ENCODE measurements at places on chromosomes 4 and X.

DNA sequence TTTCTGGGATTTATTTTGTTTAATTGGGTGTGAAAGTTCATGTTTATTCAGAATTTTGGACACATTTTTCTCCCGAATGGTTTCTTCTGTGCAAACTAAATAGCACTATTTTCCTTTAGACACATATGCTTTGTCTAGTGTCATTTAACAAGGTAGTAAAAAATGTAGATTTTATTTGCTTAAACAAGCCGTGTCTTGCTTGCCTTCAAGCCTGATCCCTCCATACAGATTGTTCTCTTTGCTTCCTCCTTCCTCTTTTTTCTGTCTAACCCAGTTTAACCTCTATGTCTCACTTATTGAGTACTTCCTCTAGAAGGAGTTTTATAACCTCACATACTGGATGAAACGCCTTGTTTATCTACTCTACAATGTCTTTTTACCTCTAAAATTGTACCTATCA, 211.8 kb downstream of the NPFFR2 start:
- DNase-seq: no peak

DNA sequence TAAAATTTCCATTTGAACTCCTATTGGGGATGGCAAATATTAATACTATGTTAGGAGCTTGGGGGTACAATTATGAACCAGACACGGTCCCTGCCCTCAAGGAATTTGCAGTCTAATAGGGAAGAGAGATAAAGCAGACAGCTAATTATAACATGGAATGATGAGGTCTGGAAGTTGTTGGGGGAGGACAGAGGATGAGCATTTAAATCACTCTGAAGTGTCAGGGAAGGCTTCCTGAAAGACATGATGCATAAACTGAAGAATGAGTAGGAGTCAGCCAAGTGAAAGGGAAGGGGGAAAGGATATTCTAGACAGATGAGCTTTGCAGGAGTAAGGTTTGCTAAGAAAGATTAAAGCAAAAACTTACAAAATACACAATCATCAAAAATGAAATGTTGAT, 15.9 kb downstream of the PLAC1 start:
- DNase-seq: no peak

DNA sequence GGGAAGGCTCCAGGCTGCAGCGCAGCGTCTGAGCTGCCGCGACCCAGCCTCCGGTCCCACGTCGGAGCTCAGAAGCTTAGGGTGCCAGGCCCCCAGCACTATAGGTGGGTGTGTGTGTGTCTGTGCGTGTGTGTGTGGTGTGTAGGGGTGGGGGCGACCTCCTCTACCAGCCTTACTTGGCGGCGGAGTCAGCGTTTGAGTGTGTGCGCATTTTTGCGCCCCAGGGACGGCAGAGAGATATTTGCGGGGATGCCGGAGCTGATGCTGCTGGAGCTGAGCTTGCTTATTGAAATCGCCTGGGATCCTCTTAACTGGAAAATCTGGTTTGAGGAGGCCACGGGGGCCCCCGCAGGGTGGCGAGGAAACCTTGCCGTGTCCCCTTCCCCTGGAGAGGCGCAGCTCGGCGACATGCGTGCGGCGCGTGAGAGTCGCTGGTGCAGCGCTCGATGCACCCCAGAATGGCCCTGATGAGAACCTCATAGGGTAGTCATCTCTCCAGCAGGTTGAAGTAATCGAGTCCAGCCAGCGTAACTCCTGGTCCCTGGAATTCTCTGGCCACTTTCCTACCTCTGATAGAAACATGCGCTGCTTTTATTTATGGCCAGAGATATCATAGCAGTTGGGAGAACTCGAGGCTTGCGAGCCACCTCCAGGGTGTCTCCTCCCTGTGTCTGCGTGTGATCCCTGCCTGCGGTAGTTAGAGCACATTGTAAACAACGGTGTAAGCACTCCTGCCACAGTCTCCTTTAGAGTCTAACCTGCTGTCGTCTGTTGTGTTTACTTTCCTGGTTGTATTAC, 2.7 kb downstream of the ADGRL3 start:
- DNase-seq: peak; percentile 66

DNA sequence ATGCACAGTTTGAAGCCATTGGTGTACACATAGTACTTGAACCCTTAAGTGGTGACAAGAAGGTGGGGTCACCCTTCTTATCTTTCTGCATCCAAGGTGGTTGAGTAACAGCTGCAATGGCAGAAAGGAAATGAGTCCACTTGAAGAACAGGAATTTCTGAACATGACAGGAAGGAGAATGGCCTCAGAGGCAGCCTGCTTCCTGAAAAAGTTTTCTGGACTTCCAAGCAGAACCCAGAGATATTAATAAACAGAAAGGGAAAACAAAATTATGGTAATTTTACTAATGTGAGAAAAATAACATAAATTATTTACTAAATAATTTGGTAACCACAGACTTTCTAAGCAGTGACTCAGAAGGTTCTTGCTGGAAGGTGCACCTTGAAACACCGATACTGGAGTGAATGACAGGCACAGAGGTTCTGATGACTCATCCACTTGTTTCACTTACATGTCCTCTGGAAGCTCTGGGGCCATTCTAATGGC, 119.9 kb upstream of the HS3ST1 start:
- no peak for DNase-seq

- DNase-seq: peak; percentile 92
Measured at GRCh38 chr4:154399259-154399974, 92.2 kb downstream of the DCHS2 start.

DNA sequence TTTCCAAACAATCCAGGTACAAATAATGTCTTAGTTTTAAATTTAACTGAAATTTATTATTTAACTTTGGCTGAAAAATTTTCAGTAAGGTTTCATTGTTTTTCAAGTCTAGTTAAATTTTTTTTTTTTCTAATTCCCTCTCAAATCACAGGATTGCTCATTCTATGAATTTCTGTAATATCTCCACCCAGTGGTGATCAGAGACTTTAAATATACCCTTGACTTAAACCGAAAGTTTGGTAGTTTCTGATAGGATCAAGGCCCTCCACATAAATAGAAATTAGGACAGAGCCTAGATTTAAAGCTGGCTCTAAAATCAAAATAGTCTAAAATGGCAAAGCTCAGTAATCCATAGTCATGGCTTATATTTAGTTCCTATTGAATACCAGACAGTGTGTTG, 175.4 kb downstream of the TBCK start:
- DNase-seq: no peak

- peak; percentile 38 for DNase-seq
Measured at GRCh38 chr4:87532109-87532508, 2.9 kb upstream of the SPARCL1 start.
